ENCODE measurements at places on chromosomes 1 and 21.

DNA sequence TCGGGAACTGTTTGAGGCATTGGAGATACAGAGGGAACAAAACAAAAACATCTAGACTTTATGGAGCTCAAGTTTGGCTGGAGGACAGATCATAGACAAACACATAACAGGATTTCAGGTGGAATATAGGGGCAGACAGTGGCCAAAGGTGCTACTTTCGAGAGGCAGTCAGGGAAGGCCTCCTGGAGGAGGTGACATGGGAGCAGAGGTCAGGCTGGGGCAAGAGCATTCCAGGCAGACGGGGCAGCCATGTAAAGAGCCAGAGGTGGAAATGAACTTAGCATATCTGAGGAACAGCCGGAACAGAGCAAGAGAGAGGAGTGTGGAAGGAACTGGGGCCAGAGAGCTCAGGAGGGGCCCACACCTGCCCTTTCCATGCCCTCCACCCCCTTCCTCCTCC is 122.3 kb downstream of the DMRTB1 start:
- no peak for DNase-seq

DNA sequence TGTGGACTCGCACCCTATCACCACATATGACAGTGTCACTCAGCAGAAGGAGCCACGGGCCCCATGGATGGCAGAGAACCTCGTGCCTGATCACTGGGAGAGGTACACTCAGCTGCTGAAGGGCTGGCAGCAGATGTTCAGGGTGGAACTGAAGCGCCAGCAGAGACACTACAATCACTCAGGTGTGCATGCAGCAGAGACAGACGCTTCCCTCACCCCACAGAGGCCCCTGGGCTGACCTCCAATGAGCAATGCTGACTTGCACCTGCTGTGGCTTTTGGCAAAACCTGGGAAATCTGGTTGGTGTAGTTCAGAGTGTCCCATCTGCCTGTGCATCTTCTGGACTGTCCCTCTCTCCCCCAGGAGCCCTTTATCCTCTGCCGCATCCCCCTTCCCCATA is 51.9 kb downstream of the KIAA1614 start:
- no peak for DNase-seq

DNA sequence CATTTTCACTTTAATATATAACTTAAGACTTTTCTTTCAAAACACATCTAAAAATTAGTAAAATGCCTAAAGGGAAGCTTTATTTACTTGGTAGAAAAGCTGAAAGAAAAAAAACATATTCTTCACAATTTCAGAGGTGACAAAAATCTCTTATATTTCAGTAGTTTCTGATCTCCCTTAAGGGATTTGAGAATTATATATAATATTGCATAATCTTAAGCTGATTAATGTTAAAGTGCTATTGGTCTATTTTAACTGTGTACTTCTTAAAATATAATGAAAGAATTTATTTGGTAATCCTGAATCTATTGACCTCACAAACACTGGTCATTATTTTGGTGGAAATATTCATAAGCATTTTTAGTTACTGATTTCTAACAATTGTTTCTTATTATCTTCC is 1.2 kb upstream of the VPS45 start:
- no peak for DNase-seq

DNA sequence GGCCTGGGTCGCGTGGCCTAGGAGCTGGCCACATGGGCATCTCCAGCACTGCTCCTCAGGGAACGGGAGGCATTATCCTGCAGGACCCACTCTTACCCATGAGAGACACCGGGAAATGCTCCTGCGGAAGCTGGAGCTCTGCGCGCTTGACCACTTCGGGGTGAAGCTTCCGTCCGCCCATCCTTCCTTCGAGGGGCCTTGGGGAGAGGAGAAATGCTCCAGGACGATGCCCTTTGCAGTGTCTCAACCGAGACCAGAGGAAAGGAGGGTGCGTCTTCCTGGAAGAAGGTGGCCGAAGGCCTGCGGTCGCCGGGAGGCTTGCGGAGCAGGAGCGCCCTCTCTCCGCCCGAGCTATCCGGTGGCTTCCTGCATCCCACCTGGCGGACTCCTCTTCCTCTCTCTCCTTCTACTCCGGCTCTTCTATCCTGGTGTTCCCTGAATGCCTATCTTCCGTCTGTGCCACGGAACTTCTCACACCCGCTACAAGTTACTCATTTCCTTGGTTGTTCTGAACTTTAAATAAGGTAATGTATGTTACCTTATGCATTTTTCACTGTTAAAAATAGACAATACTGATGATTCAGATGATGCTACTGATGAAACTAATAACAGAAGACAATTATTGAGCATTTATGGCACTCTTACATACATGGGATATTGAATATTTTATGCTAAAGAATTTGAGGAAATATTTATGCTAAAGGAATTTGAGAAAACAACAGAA is 91.4 kb downstream of the PRKAB2 start:
- no peak for DNase-seq

GRCh38 chr21:30083225-30083945 is 83.2 kb downstream of the CLDN17 start:
- no peak for DNase-seq

DNA sequence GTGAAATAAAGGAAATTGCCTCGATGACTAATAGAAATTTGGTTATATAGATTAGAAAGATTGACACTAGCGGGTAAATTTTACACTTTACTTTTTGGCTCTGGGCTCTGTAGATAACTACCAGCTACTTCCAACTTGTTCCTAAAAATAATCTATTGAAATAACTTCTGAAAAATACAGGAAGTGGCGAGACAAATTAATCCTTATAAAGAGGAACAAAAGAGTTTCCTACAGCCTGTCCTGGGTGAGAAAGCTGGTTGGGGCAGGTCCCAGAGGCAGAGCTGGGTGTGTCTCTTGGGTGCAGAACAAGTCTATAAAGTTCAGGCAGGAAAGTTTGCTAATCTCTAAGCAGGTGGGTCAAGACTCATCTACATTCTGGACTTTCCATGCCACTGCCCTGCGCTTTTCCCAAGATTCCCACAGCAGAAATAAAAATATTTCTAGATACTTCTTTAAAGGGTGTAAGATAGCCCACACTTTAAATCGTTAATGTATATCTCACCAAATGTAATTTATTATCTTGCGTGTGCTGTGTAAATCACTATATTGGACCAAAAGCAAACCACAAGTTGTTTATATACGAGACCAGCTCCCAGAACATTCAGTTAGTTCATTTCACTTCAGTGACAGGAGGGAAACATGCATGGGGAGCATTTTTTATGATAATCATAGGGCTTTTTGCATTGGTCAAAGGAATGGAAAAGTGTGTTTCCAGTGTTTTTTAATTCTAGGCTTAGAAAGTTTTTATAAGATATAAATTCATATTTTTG is 70.1 kb upstream of the NRIP1 start:
- peak; percentile 60 for DNase-seq

DNA sequence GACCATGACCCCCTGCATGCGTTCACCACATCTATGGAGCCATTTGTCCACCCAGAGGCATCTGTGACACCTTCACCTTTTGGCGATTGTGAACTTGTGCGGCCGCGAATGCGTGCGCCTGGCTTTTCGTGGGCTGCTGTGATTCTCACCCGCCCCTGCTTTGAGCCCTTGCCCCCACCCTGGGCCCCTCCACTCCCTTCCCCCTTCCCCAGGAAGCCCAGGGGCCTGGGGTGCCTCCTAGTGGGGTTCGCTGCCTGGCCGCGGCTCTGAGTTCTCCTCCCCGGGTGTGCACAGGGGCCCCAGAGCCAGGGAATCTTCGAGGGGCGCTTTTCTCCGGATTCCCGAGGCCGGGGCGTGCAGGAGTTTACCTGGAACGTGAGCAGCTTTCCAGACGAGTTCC is 97.9 kb upstream of the ACTRT2 start:
- no peak for DNase-seq

GRCh38 chr21:33395891-33396331 is 7.3 kb upstream of the IFNGR2 start:
- peak; percentile 39 for DNase-seq

GRCh38 chr1:3257788-3258187 is 188.8 kb downstream of the PRDM16 start:
- DNase-seq: no peak

- DNase-seq: no peak
Measured at GRCh38 chr1:12015001-12015491, 4.3 kb upstream of the MIIP start.

DNA sequence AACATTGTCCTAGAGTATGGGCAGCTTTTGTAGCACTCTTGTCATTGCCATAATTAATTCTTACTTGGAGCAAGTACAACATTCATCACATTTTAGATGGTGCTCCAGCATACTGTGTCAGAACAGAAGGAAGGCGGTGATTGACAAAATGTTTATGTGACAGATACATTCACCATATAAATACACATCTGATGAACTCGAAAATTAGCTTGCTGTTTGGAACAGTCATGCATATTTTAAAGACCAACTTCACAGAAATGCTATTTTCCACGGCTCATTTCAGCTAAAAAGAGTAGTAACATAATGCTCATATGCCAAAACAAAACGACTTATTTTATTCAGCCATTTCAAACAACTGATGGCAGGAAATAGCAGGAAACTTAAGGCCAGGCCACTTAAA is 302.7 kb downstream of the MRPL39 start:
- DNase-seq: no peak

DNA sequence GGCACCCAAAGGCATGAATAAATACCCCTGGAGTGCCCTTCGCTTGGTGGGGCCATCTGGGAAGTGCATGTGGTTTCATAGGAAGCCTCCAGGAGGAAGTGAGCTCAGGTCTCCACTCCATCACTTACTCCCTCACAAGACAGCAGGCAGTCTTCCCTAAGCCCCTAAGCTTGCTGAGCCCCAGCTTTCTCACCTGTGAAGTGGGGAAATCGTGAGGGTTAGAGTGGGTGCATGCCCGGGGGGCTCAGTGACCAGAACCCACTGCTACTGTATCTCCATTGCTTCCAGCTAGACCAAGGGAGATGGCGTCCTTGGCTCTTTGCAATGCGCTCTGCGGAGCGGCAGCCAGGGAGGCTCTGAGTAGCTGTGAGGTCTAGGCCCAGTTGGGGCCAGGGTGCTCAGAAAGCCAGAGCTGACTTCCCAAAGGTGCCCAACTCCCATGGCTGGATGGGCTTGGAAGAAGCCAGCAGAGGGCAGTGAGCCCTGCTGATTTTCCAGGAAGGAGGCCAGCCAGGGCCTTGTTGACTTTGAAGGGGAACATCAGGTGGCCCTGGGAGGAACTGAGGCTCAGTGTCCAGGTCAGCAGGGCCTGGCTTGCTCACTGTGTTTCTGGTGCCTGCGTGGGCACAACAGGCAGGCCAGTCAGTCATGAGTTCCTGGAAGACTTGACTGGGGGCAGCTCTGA is 27.3 kb downstream of the CDCP2 start:
- DNase-seq: peak; percentile 51

DNA sequence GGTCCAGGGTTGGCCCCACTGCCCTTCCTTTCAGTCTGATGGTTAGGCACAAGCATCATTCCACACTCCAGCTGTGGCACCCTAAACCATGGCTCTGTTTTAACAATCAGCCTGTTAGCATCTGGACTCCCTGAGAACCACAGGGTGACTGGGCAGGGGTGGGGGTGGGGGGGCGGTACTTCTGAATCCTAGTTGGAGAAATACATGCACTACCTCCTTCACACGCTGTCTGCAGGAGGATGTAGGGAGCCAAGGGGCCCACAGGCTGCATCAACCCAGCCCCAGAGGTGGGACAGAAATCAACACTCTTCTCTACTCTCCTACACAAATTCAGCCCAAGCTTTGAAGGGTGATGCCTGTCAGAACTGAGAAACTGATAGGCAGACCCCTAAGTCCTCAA is 23.8 kb downstream of the DDX20 start:
- no peak for DNase-seq

GRCh38 chr1:41455479-41456332 is 28.8 kb downstream of the EDN2 start:
- DNase-seq: no peak

GRCh38 chr1:17355898-17356297 is 16.1 kb upstream of the PADI6 start:
- DNase-seq: no peak

- DNase-seq: peak; percentile 19
Measured at GRCh38 chr1:38962560-38962959, 20.9 kb upstream of the RHBDL2 start.

DNA sequence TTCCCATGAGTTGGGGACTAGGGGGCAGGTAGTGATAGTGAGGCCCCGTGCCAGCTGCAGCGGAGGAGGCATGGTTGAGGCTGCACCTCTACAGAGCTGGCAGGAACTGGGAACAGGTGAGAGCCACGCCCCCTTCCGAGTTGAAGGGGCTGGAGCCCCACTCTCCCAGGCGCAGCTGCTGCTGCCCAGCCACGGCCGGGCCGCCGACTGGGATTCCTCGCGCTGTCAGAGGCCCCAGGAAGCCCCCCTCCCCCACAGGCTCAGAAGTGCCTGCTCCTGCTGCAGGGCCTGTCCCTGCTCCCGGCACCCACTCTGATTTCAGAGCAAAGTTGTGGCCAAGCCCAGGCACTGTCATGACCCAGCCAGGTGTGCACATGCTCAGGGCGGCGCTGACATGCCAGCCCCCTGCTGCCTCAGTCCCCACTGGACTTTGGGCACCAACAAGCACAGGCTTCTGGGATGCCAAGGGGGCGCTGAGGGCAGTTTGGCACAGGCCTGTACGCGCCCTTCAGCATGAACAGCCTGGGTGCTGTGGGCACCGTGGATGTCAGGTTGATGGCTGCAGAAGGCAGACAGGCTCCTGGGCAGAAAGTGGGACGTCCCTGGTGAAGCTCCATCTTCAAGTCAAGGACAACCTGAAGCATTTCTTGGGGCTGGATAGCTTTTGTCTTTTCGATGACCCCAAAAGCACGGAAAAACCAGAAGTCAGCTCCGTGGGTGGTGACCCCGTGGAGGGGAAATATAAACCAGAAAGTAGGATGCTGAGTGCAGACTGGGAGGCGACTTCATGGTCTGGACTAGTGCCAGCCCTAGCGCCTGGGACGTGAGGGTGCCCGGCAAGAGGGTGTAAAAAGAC is 121.5 kb downstream of the SIM2 start:
- peak; percentile 20 for DNase-seq

DNA sequence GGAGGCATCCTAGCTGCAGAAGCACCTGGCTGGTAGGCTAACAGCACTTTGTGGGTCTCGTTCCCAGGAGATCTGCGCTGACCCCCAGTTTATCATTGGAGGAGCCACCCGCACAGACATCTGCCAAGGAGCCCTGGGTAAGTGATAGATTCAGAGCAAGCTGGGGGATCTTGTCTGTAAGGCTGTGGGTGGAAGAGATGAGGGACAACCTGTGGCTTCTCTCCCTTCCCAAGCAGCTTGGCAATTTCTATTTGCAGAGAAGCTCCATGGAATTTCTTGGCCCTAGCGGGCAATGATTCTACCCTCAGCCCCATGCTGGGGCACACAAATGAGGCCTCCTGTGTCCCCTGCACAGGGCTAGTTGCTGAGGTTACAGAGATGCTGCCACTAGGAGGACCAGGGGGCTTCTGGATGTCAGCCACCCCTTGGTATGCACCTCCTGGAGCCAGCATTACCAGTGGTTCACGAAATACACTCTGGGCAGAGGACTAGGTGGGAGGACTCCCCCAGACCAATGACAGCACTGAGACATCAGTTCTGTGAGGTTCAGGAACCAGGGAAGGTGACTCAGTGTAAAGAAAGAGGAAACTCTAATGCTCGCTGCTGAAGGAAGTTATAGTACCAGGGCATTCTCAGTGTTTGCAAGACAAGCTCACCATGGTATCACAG is 5.5 kb downstream of the CAPN2 start:
- DNase-seq: peak; percentile 85

Data from suppressor macrophage treated with lipopolysaccharide for 1 hour (primary cell).